Mammary epithelial cell (primary cell): ENCODE measurements at places on chromosomes 1 and 21. TPM values are rescaled to one million over a fixed set of nuclear protein-coding genes. Genes with fewer than 3 reads are reported as not detected.

The S100A10 gene
- 1,483 and 2,371 TPM in 2 replicates for total RNA-seq

The ATAD3C gene
- 4.6 and 5.5 TPM in 2 replicates for total RNA-seq

The PGLYRP3 gene
- not detected for total RNA-seq

The ADCY10 gene
- 0.05 TPM in 1 of 2 replicates, not detected in the other for total RNA-seq

The AHCTF1 gene
- 31.7 TPM for total RNA-seq

The MAP3K7CL gene
- 6.0 TPM for total RNA-seq

The SH2D2A gene
- total RNA-seq, result 3.4 and 3.6 TPM in 2 replicates

The TFF3 gene
- total RNA-seq, result not detected in 2 replicates

The PPFIA4 gene
- 8.3 TPM for total RNA-seq
